ENCODE measurements at places on chromosomes 5 and 9.

GRCh38 chr5:127650649-127651048 lies 1.8 kb downstream of the CTXN3 start:
- DNase-seq: no peak

- DNase-seq: no peak
Measured at GRCh38 chr5:16306812-16307211, 127.2 kb upstream of the MARCHF11 start.

DNA sequence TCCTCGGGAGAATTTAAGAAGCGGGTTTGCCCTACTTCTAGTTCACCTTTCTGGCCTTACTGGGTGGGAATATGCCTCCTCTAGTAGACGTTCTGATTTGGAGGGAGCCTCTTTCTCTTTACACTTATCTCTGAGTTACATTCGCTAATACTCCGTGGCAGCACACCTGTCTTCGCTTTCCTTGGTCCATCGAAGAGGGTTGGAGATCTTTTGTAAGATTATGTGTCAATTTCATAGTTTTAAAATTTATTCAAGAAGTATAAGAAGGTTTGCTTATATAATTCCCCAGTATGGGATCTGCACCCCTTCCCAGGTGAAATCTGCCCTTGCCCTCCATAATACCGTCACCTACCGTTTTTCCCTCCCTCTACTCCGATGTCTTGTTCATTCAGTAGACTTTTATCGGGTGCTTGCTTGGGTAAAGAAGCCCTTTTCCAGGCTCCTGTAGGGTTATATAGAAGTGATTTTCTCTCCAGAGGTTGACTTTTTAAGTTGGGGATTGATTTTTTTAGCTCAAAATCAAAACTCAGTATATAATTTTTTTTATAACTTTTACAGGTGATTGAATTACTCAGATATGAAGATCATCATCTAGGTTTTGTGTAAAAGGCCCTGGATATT lies 1.1 kb downstream of the GPBP1 start:
- no peak for DNase-seq

GRCh38 chr9:130892477-130893304 lies 3.9 kb downstream of the QRFP start:
- no peak for DNase-seq

GRCh38 chr9:113580041-113580953 lies 116.8 kb downstream of the RGS3 start:
- DNase-seq: no peak

DNA sequence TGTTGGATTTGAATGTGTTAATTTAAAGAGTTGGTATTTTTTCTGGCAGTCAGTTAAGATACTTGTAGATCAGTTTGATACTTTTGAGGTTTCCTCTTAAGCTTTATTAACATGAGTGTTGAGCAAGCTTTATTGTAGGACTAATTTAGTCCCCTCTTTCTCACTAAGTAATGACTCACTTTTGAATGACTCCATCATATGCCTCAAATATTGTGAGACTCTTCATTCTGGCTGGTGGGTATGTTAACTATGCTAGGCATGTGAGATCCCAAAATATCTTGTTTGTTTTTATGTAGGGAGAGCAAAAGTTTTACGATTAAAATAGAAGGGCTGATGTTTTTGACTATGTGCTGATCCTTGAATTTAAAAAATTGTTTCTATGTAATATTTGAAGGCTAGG lies 355.7 kb downstream of the IZUMO3 start:
- no peak for DNase-seq

GRCh38 chr5:77725616-77726015 lies 50.5 kb downstream of the TBCA start:
- no peak for DNase-seq

- no peak for DNase-seq
Measured at GRCh38 chr5:96657068-96657467, 5.1 kb upstream of the CAST start.

GRCh38 chr5:67182301-67182790 lies 14.3 kb downstream of the CD180 start:
- no peak for DNase-seq

- no peak for DNase-seq
Measured at GRCh38 chr5:156879665-156880285, 29.7 kb downstream of the PPP1R2B start.

DNA sequence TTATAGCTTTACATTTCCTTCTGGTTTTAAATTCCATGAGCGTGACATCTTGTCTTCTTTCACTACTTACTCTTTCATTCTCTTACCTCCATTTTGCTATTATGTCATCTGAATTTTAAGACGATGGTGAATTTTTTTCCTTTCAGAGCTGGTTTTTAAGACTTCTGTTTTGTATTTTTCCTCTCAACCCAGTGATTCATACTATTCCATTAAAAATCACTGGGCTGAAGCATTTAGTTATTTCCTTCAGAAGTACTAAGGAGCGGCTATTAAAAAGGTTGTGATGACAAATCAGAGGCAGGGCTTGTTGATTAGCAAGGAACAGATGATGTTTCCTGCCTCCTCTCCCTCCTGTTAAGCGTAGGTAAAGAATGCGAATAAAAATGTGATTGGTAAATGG lies 16.5 kb downstream of the AGXT2 start:
- DNase-seq: no peak

- DNase-seq: no peak
Measured at GRCh38 chr5:77944757-77945340, 168.7 kb upstream of the TBCA start.

DNA sequence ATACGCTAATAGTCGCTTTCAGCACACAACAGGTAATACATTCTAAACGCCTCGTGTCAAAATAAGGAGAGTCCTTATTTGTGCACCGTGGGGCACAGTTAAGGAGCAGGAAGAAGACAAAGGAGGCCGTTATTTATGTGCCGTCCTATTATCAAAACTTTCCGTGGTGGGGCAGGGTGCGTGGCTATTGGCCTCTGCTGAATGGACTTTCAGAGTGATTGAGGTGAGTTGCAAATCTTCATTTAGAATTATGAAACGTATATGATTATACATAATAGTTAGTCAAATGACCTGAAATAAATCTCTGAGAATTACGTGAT lies 833 bp downstream of the C5orf24 start:
- no peak for DNase-seq

DNA sequence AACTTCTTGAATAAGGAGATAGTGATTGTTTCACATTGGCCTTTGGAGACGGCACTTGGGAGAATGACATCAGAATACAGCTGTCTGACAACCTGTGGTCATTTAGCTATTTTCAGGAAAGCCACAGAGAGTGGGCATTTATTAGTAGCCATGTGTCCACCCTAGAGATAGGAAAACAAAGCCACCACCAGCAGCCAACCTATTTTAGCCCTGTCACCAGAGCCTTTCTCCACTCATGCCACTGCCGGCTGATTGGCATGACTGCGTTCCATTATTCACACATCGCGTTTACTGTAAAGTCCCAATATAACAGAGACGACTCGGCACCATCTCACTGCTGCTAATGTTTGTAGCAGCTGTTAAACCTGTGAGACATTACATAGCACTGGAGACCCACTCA lies 330.1 kb downstream of the NDUFS4 start:
- no peak for DNase-seq

- no peak for DNase-seq
Measured at GRCh38 chr5:133773247-133774202, 161.2 kb upstream of the FSTL4 start.
